ENCODE measurements at places on chromosomes 1 and 21. TPM values are rescaled to one million over a fixed set of nuclear protein-coding genes. Genes with fewer than 3 reads are reported as not detected.

BEND5 gene
- not detected for total RNA-seq

CLCA4 gene
- 0.07 TPM for total RNA-seq

SLC25A34 gene
- 2.5 TPM for total RNA-seq

CD2 gene
- 0.58 TPM for total RNA-seq

TMEM79 gene
- total RNA-seq, result 1.3 TPM

DNA sequence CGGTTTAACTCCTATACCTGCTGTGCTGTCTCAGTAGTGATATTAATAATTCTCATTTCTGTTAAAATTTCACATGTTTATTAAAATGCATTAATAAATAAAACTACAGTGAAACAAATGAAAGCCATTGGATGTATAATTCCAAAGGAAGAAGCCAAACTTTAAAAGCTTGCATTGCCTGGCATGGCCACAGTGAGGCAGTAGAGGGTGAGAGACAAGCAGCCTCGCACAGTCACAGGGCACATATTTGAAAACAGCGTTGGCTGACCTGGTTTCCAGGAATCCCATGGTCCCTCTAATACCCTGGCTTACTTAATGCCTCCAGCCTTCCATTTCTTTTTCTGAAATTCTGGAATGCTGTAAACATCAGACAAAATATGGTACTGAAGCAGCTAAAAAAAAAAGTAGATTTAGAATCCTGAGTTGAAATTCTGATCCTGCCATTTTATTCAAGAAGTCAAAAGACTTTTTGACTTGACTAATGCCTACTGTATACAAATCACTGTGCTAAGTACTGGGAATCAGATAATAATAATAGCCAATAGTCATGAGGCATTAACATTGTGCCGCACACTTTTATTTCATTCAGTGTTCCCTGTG, 6.7 kb upstream of the RNASEL start:
- DNase-seq, result peak; percentile 67

DNA sequence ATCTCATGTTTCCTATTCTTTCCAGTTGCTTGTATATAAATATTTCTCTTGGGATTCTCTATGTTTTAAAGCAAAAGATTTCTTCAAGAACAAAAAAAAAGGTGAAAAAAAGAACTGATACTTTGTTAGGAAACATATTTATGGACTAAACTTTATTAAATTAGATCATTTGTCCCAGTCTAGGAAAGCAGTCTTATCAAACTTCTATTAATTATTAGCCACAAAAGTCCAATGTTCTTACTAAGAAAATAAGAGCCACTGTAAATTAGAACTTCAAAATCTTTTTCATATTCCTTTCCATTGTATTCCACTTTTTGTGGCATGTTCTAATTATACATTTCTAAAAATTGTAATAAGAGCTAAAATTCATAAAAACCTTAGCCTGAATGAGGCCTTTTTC, 175.2 kb downstream of the TYW3 start:
- DNase-seq, result no peak

DNA sequence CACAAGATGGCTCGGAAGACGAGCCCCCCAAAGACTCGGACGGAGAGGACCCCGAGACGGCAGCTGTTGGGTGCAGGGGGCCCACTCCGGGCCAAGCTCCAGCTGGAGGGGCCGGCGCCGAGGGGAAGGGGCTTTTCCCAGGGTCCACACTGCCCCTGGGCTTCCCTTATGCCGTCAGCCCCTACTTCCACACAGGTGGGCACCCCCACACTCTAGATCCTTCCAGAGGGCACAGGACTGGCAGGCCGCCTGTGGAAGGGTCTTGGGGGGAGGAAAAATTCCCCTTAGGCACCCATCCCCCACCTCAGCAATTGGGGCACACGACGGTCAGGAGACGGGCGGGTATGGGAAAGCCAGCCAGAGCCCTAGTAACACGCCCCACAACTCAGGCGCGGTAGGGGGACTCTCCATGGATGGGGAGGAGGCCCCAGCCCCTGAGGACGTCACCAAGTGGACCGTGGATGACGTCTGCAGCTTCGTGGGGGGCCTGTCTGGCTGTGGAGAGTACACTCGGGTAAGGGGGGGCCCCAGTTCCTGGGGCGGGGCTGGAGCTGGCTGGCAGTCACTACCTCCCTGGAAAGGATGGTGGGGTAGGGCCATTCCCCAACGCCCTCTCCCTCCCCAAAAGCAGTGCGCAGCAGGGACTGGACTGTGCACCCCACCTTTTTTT, 16.1 kb downstream of the NOC2L start:
- DNase-seq, result no peak

- DNase-seq, result no peak
Observed at GRCh38 chr1:54619749-54620148, 3.6 kb downstream of the FAM151A start.

DNA sequence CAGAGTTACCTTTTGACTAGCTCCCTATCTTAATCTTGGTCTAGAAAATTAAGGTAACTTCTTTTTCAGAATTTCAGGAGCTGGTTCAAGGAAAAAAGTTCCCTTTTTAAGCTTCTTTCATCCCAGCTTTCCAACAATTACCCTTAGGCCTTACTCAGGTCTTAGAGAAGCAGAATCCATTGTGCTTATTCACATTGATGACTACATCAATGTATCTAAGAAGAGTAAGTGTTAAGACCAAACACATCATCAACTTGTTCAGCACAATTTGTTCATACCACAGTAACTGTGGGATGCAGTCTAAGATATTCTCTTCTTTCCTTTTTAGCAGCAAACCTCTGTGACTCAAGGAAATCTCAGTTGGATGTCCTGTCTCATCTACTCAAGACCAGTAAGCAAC, 4.1 kb downstream of the MRPL9 start:
- DNase-seq, result no peak
